ENCODE measurements at places on chromosomes 12 and 14.

GRCh38 chr12:55142669-55143565 lies 16.7 kb downstream of the OR9K2 start:
- DNase-seq: peak; percentile 3

- peak; percentile 73 for DNase-seq
Observed at GRCh38 chr12:116381744-116382685, 104.5 kb upstream of the MED13L start.

- DNase-seq: peak; percentile 29
Observed at GRCh38 chr12:1197264-1198018, 206.4 kb downstream of the ERC1 start.

DNA sequence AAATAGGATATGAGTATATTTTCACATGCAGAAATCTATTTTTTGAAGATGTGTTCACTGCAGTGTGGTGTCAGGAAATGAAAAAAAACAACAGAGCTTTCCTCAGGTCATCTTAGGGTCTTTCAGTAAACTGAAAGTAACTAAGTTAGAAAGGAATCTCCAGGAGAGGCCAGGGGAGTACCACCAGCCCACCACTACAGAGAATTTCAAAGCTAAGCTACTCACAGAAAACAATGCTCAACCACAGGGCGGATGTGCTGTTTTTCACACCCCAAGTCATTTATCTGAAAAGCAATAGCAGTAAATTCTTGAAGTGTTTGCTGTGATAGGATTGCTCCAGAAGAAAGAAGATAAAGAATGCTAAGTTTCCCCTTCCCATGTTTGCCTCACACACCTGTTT lies 79.0 kb downstream of the IFNG start:
- no peak for DNase-seq

DNA sequence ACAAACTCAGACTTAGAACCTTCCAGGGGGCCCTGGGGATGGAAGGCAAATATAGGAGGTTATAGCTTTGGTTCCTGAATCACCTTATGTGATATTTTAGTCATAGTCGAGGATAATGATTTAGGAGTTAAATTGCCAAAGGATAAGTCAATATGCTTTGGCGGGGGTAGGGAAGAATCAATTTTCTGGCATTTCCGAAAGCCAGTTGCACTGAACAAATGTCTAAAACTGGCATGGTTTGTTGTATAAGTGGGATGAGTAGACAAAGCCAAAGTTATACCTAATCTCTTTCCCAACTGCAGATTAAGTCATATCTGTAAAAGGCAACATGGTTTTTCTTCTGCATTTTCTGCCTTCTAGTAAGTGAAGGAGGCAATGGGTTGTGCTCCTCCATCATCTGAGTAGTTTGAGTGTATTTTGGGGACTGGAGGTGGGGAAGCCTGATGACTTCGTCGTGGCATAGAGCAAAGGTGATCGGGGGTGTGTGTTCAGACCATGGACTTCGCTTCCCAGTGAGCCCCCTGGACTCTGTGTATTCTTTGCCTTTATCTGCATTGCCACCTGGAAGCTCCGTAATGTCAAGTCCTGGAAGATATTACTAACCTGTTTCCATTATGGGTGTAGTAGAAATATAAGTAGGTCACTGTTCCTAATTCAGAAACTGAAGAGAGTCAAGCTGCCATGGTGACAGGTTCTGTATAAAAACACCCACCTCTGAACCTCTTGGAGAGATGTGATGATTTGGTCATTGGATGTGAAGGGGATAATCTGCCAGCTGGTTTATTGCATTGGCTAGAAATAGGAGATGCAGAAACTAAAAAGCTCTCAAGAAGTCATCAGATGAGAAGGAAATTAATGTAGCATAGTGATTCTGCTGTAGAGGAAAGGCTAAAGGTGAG lies 24.5 kb downstream of the PPFIBP1 start:
- no peak for DNase-seq

Data from H54 (cell line).